ENCODE measurements at places on chromosomes 16 and 17. TPM values are rescaled to one million over a fixed set of nuclear protein-coding genes. Genes with fewer than 3 reads are reported as not detected.
A peak's percentile ranks its signal among the peaks of the same experiment; 100 is the strongest.

GRCh38 chr17:80060644-80061043 is 24.2 kb downstream of the CCDC40 start:
- ATAC-seq, result no peak

DNA sequence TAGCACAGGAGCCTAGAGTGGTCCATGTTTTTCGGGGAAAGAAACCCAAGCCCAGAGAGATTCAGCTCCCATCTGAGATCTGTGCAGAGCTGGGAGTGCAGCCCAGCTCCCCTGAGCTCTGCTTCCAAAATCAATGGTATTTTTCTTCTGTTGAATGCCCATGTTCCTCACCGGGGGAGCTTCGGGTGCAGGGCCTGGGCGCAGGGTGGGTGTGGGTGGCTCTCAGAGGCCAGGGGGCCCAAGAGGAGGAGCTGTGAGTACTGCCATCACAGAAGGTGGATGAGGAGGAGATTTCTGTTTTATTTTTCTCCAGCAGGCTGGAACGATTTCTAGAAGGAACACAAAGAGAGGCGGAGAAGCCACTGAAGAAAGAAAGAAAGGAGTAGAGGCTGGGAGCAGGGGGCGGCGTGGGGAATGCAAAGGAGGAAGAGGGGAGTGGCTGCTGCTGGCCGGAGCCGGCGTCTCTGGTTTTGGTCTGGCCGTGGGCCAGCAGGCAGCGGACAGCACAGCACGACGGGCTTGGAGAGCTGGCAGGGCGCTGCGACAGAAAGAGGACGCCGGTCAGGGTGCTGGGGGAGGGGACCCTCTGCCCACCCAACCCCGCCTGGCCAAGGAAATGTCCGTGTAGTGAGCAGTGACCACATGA is 76.2 kb upstream of the KSR1 start:
- peak; percentile 94 for ATAC-seq

GRCh38 chr17:80969030-80969673 is 22.5 kb upstream of the CHMP6 start:
- ATAC-seq, result no peak

DNA sequence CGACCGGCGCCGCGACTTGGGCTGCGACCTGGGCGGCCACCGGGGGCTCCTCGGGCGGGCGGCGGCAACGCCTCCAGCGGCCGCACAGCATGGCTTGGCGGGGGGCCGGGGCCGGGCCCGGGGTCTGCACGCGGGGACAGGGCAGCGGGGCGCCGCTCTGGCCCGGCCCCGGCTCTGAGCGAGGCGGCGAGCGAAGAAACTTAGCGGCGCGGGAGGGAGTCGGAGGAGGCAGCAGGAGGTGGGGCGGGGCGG is at the start of gene PLCD3:
PLCD3 (minus strand) TSS at position 196 of the 252 bp plus-strand sequence; CDS start at position 91, 105 bp downstream.
- peak; percentile 34 for ATAC-seq

DNA sequence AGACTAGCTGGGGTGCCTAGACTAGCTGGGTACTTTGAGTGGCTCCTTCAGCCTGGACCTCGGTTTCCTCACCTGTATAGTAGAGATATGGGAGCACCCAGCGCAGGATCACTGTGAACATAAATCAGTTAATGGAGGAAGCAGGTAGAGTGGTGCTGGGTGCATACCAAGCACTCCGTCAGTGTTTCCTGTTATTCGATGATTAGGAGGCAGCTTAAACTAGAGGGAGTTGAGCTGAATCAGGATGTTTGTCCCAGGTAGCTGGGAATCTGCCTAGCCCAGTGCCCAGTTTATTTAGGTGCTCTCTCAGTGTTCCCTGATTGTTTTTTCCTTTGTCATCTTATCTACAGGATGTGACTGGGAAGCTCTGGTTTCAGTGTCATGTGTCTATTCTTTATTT is 8.4 kb upstream of the TMEM235 start:
- ATAC-seq, result no peak

GRCh38 chr16:90046971-90047713 is 27.9 kb upstream of the DBNDD1 start:
- peak; percentile 49 for ATAC-seq

DNA sequence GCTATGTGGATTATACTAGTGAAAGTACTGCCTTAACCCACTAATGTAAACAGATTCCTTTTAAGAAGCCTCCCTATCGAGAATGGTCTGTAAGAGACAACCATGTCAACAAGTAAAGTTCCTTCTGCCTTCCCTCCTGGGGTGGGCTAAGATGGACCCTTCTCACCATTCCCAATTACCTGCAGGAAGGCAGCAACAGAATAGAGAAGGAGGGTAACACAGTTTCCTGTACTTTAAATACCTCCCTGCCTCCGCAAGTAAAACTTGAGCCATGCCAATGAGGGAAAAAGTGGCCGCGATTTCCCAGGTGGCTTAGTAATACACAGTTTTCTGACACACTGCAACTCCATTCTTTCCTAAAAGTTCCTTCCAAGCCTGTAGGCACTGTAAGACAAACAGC is 45.2 kb downstream of the TOX3 start:
- no peak for ATAC-seq

- ATAC-seq, result no peak
These were observed 181.7 kb downstream of the WWOX start for GRCh38 chr16:78281115-78281514.

DNA sequence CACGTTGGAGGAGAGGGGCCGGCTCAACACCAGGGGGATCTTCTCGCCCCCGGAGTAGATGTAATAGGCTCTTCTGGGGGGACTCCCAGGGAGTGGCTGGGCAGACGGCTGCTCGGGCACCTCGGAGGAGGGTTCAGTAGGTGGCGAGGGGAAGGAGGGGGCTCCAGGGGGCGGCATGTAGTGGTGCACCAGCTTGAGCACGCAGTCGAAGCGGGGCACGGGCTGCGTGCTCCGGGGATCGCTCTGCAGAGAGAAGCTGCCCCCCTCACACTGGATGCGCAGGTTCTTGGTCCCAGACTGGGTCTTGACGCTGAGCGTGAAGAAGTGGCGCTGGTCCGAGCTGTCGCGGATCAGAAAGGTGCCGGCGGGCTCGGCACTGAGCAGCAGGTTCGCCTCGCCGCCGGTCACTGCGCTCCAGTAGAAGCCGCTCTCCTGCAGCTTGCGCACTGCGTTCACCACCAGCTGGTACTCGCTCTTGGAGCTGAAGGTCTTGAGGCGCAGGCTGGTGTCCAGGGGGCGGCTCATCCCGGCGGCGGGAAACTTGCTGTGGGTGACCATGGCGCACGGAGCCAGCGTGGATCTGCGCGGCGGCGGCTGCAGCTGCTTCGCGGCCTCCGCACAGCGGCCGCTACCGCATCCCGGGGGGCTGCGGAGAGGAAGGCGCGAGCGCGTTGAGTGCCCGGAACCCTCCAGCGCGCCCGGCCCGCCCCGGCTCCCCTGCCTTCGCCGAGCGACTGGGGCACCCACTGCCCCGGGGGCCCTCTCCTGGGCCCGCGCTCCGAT is 1.1 kb downstream of the SOCS3 start:
- peak; percentile 1 for ATAC-seq

GRCh38 chr16:1377406-1378010 is 25.8 kb downstream of the GNPTG start:
- no peak for ATAC-seq

DNA sequence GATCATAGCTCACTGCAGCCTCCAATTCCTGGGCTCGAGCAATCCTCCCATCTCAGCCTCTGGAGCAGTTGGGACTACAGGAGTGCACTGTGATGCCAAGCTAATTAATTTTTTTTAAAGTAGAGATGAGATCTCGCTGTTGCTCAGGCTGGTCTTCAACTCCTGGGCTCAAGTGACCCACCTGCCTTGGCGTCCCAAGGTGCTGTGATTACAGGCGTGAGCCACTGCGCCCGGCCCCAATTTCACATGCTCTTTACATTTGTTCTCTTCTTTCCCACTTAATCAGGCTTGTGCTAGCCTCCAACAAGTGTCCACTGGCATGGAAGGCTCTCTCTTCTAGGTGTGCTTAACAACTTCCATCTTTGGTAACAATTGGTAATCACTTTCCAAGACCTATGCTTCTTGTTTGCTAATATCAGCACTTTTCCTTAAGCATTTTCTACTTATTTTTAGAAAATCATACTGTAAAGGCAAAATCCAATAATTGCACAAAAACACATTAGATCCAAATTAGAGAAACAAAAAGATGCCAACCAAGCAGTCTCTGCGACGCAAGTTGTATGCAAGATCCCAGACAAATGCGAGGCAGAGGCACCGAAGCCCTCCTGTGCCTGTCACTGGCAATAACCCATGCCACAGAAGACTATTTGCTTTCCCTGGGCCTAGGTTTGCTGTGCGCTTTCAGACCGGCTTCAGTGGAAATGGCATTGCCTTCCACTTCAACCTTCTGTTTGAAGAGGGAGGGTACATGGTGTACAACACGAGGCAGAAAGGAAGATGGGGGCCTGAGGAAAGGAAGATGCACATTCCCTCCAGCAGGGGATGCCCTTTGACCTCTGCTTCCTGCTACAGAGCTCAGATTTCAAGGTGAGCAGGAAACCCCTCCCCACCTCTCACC is 52.6 kb downstream of the NOS2 start:
- ATAC-seq, result no peak

GRCh38 chr17:30334421-30334820 is 564 bp upstream of the TMIGD1 start:
- ATAC-seq, result no peak

DNA sequence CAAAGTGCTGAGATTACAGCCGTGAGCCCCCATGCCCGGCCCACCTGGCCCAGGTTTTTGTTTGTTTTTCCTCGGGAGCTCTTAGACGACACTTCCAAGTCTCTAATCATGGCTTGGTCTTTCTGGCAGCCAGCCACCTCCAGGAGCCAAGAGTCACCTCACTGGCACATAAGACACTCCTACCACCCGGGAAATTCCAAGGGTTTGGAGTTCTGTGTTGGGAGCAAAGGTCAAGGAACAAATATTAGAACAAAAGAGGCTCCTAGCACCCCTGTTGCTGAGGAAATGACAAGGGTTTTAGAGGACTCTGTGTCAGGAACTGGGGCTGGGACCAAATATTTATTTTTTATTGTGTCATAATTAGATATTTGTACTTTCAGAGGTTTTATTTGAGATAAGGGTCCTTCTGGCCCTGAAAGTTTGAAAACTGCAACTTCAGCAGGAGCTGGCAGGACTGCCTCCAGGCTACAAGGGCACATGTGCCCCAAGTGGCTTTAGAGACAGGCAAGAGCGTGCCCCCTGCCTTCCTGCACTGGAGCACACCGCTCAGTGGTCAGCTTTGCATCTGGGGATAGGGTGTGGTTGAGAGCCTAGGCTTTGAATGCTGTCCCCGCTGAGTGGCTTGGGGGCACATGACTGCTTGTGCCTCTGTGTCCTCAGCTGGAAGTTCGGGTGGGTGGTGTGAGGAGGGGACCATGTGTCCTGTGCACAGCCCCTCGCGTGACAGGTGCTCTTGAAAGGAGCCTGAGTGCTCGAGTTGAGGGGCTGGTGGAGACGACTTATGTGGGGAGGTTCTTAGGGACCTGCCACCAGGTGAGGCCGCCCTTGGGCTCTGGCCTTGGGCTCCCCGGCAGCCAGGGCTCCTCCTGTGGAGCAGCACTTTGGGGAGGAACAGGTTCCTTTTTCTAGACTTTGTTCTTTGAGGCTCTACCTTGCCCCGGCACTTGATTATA is 29.7 kb downstream of the MGRN1 start:
- no peak for ATAC-seq

GRCh38 chr17:2146132-2146871 is 91.4 kb downstream of the HIC1 start:
- ATAC-seq, result no peak

- ATAC-seq, result no peak
These were observed 24.1 kb downstream of the SERPINF1 start for GRCh38 chr17:1785930-1786329.

- no peak for ATAC-seq
These were observed 57.7 kb downstream of the CDH11 start for GRCh38 chr16:65064131-65064530.

- no peak for ATAC-seq
These were observed 6.1 kb upstream of the ITGAM start for GRCh38 chr16:31253642-31254045.

DNA sequence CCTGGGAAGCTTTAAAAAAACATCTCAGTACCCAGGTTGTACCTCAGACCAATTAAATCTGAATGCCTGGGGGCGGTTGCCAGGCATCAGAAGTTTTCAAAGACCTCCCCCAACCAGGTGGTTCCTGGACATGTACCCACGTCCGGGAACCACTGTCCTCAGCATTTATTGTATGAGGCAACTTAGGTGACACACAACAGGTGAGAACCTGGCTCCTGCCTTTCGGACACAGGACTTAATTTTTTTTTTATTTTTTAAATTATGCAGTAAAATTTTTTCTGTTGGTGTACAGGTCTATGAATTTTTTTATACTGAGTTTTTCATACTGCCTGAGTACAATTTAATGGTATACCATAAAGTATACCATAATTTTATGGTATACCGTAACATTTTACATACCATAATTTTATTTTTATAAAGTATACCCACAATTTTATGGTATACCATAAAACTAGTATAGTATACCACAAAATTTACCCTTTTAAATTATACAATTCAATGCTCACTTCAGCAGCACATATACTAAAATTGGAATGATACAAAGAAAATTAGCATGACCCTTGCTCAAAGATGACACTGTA is 38.7 kb upstream of the DHX8 start:
- no peak for ATAC-seq

- no peak for ATAC-seq
These were observed 3.5 kb upstream of the RRAD start for GRCh38 chr16:66928702-66929388.

GRCh38 chr16:23974223-23974622 is 138.4 kb downstream of the PRKCB start:
- no peak for ATAC-seq

DNA sequence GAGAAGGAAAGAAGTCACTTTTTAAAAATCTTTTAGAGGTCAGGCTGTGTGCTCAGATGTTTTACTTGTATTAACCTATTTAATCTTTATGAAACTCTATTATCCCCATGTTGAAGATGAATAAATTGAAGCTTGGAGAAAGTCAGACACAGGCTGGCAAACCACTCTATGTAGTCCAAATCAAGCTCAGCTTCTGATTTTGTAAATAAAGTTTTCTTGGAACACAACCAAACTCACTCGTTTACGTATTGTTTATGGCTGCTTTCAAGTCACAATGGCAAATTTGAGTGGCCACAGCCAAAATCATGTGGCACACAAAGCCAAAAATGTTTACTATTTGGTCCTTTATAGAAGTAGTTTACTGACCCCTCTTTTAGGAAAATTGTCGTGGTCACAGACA is 596.0 kb upstream of the CDH11 start:
- ATAC-seq, result no peak

DNA sequence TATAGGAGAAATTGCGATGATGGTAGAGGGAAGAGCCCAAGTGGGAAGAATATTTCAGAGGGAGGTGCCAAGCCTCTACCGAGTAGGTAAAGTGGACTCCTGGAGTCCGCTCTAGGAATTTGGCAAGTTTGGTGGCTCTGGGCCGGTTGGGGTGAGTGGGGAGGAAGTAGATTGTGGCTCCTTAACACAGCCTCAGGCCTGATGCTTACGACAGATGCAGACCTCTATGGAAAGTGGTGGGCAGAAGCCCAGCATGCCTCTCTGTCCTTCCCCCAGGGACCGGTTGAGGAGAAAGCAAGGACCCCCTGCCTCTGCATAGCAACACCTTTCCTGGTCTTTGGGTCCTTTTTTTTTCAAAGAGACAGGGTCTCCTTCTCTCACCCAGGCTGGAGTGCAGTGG is 55.9 kb upstream of the SIAH1 start:
- no peak for ATAC-seq

The GPR142 gene
- total RNA-seq, result not detected

The TBC1D3C gene
- total RNA-seq, result 0.25 TPM

The TM4SF5 gene
- total RNA-seq, result not detected

The SLC9A5 gene
- total RNA-seq, result 3.0 TPM

The CHTF18 gene
- total RNA-seq, result 37.2 TPM

The ANKS4B gene
- 0.14 TPM for total RNA-seq

The KCNJ12 gene
- total RNA-seq, result 2.9 TPM

The COG7 gene
- 18.2 TPM for total RNA-seq

The SDK2 gene
- total RNA-seq, result 13.8 TPM

The ST6GALNAC2 gene
- total RNA-seq, result not detected

All from motor neuron (in vitro differentiated cells).